ENCODE measurements at places on chromosomes 5 and 9.

GRCh38 chr9:14935106-14935751 is 25.0 kb upstream of the FREM1 start:
- no peak for DNase-seq

- DNase-seq, result no peak
These were observed at the start of gene SMIM3 for GRCh38 chr5:150778517-150779396. SMIM3 (plus strand) TSS chr5:150778757; CDS start chr5:150795441, 16,684 bp downstream.

GRCh38 chr5:120532835-120533234 is 68.7 kb downstream of the PRR16 start:
- no peak for DNase-seq

DNA sequence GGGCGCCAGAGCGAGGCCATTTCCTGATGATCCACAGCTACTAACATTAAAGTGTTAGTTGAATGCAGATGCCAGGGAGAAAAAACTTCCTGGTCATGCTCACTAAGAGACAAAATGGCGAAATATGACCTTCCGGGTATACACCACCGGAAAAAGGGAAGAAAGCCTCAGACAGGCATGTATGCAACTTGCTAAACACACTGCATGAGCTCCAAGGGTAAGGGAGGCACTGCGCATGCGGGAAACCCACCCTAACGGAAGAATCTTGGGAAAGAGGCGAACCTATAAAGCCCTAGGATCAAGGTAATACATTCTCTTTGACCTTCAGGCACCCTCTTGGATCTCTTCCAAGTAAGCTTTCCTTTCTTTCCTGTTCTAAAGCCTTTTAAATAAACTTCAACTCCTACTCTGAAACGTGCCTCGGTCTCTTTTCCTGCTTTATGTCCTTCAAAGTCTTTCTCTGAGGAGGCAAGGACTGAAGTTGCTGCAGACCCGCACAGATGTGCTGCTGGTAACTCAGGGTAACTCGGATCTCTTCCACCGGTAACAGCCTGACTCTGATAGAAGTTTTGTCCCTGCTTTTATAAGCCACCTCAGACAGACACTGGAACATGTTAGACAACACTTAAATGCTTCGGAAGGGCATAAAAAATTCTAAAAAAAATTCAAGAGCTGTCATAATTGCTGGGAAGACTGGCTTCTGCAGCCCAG is 64.9 kb downstream of the DTWD2 start:
- no peak for DNase-seq

DNA sequence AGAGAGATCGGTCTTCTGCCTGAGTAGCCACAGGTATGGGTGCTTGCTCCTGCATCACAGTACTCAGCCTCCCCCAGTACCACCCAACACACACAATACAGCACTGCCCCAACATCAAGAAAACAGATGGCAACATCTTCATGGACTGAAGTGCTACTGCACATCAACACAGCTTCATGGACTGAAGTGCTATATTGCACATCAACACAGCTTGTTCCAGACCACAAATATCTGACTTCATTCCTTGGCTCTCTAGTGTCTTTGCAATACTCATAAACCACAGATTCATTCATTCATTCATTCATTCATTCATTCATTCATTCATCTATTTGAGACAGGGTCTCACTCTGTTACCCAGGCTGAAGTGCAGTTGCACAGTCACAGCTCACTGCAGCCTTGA is 31.1 kb upstream of the PCA3 start:
- no peak for DNase-seq

GRCh38 chr5:97049175-97049574 is 93.2 kb downstream of the LIX1 start:
- no peak for DNase-seq

- DNase-seq, result no peak
These were observed 21.2 kb downstream of the MAST4 start for GRCh38 chr5:66617226-66617861.

GRCh38 chr5:75142566-75143136 is 90.3 kb upstream of the GCNT4 start:
- no peak for DNase-seq

Data from NCI-H1417 treated with DMSO at 0.1 percent for 48 hours (cell line).